ENCODE measurements at places on chromosomes 5 and 9.

DNA sequence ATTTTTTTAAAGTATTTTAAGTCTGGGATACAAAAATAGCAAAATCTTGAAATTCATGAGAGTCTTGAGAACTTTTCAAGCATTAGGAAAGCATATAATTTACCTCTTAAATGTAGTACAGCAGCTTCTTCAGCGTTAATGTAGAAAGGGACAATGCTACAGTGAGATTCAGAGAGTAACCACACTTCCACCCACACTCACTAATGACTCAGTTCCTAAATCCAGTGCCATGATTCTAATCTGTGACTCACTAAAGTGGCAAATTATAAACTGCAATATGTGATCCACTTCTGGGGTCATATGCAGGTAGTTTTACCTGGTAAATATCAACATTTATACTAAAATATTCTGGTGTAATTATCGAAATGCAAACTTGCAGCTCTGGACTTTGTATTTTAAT, 434.5 kb upstream of the TUSC1 start:
- no peak for DNase-seq

DNA sequence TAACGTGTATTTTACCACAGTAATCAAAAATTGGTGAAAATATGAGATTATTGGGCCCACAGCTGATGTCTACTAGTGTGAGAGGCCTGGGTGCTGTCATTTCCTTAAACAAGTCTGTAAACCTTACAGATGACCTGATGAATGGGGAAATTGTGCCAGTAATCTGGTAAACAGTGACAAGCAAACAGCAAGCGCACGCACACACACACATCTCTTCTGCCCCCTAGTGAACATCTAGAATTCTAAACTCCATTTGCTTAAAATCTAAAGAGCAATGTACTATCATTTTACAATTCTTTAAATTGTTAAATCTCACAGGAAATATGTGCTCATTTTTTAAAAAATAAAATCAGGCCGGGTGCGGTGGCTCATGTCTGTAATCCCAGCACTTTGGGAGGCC, 7.5 kb upstream of the RAPGEF1 start:
- peak; percentile 72 for DNase-seq

GRCh38 chr5:21140987-21141386, 1153.0 kb upstream of the CDH18 start:
- no peak for DNase-seq

GRCh38 chr5:54556141-54556540, 38.6 kb downstream of the SNX18 start:
- no peak for DNase-seq

DNA sequence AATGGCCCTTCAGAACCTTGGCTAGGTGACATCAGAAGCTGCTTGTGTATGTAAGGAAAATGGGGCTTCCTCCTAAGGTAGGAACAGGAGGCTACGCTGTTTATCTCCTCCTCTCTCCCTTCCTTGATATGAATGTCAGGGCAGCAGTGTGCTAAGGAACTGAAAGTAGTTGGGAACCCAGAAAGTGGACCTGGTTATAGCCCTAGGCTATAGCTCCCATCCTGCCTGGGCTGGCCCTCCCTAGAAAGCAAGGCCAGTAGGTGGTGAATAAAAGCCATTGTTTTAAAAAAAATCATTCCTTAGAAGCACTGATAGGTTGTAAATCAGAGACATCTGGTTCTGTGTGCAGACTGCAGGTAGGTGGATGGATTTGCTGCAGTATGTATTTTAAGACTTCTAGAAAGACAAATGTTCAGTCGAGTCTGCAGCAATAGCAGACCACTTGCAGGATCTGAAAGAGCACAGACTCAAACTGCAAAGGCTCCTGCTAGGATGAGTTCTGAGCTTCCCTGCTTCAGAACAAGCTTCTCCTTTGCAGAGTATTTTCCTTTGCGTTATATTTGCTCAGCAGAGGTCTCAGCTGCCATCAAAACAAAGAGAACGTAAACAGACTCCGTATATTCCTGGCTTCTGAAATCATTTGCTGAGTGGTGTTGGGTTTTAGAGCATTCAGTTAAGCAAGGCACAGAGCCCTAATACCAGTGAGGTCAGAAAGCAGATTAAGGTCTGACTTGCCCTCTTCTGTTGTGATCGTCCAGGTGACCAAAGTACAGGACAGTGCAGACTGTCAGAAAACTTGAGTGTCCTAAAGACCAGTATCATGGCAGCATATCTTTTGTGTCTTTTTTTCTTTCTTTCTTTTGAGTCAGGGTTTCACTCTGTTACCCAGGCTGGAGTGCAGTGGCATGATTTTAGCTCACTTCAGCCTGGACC, 20.1 kb upstream of the CFAP157 start:
- no peak for DNase-seq

- no peak for DNase-seq
Observed at GRCh38 chr5:91156242-91156641, 226.9 kb downstream of the ARRDC3 start.

DNA sequence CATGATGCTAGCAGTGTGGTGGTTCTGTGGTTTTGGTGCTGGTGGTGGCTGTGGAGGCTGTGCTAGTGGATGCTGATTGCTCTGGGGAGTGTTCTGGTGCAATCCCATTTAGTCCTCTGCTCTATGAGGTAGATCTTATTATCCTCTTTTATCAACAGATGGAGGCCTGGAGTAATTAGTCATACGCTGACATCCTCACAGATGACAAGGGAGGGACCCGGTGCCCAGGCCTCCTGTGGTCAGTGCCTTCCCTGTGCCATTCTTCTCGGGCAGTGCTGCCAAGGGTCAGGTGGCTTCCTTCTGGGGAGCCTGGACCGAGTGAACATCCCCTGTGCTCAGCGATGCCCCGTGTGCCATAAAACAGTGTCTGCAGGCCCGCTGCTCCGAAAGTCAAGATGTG, 74.5 kb downstream of the COL5A1 start:
- no peak for DNase-seq

Data from skin of body (tissue), 3 donors.